ENCODE measurements at places on chromosomes 2 and 18.

DNA sequence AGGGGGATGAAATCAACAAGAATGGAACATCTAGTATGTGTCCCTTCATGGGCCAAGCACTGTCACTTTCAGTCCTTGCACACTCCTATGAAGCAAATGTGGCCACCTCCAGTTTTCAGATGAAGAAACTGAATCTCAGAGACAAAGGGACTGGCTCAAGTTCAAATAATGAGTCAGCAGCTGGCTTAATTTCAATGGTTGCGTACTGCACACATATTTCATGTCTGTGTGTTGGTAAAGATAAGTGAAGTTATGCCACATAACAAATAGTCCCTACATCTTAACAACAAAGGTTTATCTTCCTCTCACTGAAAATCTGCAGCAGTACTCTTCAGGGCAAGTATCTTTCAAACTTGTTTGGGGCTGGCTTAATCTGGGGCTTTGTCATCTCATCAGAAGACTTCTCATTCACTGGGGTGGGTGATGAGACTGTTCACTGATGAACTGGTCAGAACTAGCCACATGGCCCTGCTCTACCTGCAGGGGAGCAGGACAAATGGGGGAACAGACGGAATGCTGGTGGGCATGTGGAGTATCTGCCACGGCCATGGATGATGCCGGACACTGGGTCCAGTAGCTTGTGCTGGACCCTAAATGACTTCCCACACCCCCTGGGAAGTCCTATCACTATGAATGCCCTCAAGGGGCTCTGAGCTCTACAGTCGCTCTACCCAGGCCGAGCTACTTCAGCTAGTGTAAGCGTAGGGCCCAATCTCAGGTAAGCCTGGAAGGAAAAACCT is 263.2 kb downstream of the CYP26B1 start:
- no peak for DNase-seq

GRCh38 chr2:23944976-23945375 is 4.7 kb downstream of the UBXN2A start:
- no peak for DNase-seq

DNA sequence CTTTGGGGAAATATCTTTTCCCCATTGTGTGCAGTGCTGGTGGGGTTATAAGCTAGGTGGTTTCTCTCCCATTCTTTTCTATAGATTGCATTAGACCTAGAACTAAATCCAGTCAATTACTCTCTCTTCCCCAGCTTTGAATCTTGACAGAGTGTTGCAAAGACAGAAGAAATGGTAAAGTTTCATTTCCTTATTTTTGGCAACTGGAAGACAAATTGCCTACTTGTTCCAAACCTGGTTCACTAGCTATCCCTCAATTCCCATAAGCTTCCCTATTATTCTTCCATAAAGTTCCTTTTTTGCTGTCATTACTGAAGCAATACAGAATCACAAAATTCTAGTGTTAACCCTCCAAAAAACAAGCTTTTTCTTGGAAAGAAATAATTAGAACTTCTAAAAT is 94.0 kb upstream of the ITGA4 start:
- DNase-seq: no peak

DNA sequence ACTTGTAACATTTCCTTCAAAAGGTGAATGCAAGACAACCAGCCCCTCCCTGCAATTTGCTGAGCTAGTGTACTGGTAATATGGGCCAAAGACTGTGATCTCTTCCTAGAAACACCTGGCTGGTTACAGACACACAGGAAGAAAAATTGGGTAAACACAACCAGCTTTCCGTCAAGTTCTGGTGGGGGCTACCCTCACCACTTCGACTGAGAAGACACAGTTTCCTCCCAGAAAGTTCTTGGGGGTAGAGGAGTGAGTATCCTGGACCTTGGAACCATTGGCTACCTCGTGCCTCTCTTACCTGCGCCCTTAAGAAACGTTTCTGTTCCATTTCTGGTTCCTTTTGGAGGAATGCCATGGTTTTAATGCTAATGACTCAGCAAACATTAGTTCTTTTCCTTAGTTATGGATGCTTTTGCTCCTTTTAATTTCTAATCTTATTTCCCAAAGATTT is 120.9 kb upstream of the DLX2 start:
- no peak for DNase-seq

DNA sequence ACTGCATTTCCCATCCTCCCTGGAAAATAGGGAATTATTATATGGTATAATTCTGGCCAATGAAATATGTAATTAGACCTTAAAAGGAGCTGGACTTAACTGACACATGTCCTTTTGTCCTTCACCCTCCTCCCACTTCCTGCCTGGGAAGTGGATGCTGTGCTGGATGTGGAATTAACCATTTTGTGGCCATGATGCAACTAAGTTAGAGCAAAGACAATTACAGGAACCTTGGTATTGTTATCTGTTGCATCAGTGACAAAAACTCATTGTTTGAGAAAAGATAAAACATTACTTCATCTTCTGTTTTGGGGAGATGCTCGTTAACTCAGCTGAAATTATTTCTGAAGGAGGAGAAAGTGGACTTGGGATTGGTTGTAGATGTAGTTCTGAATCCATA is 227.7 kb upstream of the BOD1L2 start:
- no peak for DNase-seq

DNA sequence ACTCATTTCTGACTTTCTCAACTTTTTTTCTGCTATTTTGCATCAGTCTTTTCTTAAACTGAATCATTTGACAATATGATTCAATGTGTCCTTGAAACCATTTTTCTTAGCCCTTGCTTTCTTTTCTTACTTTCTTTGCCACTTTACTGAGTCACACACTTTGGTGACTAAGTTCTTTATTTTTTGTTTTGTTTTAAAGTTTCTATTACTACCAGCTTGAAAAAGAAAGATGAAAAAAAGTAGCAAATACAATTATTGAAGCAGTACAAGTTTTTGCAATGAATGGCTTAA is 116.5 kb downstream of the DOCK10 start:
- DNase-seq: no peak
